Retinal pigment epithelial cell (primary cell): ENCODE measurements at places on chromosomes 6 and 20.

DNA sequence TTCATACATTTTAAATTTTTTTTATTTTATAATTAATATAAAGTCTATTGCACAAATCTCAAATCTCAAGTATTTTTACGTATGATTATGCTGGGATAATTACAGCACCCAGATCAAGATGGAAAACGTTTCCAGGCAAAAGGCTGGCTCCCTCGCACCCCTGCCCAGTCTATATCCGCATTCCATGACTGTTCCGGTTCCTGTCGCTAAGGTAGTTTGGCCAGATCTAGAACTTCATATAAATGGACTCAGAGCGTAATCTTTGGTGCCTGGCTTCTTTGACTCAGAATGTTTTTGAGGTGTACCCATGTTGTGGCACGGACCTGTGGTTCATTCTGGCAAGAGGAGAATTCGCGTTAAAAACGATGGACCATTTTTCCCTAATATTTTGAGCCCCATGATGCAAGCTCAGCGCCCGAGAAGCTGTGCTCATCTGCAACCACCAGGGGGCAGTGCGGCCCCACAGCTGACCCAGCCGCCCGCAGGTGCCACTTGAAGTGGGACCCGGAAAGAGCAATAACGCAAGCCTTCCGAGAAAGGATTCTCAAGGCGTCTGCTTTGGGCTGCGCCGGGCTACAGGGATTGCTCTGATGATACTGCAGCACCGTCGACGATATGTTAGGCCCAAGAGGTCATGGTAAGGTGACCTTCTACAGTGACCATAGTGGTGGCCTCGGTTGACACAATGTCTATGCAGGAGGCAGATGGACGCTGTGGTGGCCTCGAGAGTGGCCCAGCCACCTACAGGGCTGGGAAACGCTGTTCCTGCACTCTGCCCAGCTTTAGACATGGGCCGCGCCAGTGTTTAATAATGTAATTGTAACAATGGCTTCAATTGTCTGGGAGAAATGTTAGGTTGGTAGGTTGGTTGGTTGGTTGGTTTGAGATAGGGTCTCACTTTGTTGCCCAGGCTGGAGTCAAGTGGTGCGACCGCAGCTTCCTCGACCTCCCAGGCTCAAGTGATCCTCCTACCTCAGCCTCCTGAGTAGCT is 160.1 kb downstream of the ZMYND8 start:
- no peak for DNase-seq

DNA sequence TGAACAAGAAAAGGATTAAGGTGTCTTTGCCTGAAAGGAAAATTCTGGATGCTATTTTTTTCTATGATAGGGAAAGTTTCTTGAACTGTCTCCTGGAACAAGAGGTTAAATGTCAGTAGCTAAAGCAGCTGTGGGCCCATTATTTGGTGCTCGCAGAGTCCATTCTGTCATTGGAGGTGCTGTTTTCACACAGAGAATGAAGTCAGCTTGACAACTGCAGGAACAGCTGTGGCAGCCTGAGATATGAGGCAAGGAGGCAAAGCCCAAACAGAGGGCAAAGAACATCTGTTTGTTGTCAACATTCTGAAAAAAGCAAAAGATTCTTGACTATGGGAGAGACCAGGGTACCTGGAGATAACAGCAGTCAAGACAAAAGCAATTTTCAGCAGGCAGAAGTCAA is 548.2 kb downstream of the KIF16B start:
- no peak for DNase-seq

DNA sequence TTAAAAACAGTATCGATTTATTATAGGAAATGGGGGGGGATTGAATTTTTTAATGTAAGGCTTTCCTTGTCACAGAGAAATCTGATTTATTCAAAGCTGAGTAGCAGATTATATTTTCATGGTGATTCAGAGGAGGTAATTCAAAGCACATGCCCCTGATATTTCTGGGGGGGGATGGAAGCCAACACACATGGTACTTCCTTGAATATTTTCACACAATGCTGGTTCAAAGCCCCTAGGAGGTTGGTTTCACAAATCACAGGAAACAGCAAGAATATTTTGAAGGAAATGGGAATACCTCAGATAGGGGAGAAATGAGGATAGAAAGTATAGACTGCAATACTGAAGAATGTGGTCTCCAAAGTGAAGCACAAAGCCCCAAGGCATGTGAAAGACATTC is 98.8 kb downstream of the RTN4IP1 start:
- no peak for DNase-seq

GRCh38 chr20:18388860-18389259 is 78.0 kb downstream of the DZANK1 start:
- peak; percentile 24 for DNase-seq

- DNase-seq: no peak
Observed at GRCh38 chr6:3398755-3399696, 57.8 kb downstream of the SLC22A23 start.

GRCh38 chr6:24931718-24932691 is 3.8 kb downstream of the RIPOR2 start:
- peak; percentile 43 for DNase-seq

- no peak for DNase-seq
Observed at GRCh38 chr20:21074605-21075336, 31.4 kb downstream of the LINC00237 start.

DNA sequence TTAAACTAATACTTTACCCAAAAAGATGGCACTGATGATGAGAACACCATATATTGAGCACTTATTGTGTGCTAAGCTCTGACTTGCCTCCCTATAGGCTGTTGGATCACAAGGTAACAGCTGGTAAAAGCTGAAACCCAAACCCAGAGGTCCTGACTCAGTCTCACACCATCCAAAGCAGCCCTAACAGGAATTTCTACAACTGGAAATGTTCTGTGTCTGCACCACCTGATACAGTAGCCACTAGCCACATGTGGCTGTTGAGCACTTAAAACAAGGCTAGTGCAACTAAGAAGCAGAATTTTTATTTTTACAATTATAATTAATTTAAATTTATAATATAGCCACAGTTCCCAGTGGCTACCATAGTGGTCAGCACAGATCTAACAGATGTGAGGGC is 15.6 kb upstream of the MATN4 start:
- DNase-seq: no peak

- no peak for DNase-seq
Observed at GRCh38 chr6:41466437-41466990, 79.7 kb upstream of the FOXP4 start.

GRCh38 chr6:26128013-26128771 is 41.0 kb downstream of the HFE start:
- DNase-seq: no peak

GRCh38 chr20:18989736-18990474 is 176.3 kb downstream of the SCP2D1 start:
- no peak for DNase-seq

- no peak for DNase-seq
Observed at GRCh38 chr6:13725052-13725451, 13.4 kb upstream of the RANBP9 start.

- DNase-seq: no peak
Observed at GRCh38 chr20:846894-847278, 13.4 kb downstream of the FAM110A start.

DNA sequence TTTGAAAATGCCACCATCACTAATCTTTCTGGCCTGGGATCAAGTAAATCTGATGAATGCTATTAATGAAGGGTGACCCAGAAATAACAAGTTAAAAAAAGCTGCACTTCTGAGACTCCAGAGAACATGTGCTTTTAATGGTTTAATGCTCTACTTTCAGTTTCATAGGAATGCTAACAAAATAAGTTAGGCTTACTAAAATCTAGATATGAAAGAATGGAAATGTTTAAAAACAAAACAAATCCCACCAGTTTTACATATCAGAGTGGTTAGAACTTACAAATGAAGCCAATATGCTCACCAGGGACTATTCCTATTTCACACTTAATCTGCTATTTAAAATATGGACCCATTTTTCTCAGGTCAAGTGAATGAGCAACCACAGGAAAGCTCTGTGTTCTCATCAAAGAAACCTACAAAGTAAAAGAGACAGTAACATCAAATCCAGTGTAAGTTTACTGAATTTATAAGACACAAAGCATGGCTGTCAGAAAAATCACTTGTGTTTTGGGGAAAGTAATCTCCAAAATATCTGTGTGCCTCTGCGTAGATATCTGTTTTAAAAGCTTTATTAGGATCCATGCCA is 40.3 kb downstream of the FYN start:
- DNase-seq: no peak

DNA sequence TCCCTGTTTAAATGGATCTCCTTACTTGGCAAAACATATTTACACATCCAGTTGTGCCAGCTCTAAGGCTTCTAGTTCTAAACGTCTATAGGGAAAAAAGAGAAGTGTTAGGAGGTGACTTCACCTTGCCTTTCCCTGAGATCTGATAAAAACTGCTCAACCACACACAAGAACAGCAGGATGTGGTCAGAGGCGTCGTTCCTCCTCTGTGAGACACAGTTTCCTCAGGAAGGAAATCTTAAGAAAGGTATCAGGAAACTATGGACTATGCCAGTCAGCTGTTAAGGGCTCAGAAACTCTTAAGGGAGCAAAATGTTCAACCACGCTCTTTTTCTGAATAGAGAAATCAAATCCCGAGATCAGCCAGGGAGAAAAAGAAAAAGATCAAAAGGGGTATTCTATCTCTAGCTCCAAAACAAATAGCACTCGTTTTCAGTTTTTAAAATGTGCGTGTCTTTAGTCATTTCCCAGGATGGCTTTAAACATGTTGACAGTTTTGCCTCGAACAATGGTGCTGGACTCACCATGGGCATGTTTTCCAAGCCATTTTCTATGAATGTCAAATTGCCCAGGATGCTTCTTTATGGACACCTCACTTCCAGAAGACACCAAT is 154.5 kb downstream of the HACE1 start:
- no peak for DNase-seq

GRCh38 chr6:106959985-106960384 is 14.5 kb downstream of the CD24 start:
- DNase-seq: no peak

- no peak for DNase-seq
Observed at GRCh38 chr6:24953726-24954125, 18.0 kb upstream of the RIPOR2 start.

DNA sequence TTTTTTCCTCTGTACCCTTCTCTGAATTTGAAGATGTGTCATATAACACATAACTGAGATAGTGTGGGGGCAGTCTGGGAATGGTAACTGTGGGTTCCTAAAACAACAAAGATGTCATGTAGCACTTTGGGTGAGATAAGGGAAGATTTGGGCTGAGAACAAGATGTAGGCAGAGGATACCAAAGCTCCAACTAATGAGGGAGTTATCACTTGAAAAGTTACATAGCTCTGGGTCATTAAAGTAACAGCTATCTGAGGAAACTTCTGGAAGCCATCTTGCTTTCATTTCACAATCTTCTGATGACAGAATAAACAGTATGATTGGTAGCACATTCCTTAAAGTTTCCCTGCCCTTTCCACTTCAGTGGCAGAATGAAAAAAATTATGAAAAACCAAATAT is 255.4 kb downstream of the TBX18 start:
- DNase-seq: no peak

GRCh38 chr6:119346936-119347335 is 2.6 kb downstream of the MAN1A1 start:
- DNase-seq: no peak

- no peak for DNase-seq
Observed at GRCh38 chr20:19301843-19302242, 89.4 kb downstream of the SLC24A3 start.

- no peak for DNase-seq
Observed at GRCh38 chr6:5869676-5870075, 137.0 kb downstream of the NRN1 start.

DNA sequence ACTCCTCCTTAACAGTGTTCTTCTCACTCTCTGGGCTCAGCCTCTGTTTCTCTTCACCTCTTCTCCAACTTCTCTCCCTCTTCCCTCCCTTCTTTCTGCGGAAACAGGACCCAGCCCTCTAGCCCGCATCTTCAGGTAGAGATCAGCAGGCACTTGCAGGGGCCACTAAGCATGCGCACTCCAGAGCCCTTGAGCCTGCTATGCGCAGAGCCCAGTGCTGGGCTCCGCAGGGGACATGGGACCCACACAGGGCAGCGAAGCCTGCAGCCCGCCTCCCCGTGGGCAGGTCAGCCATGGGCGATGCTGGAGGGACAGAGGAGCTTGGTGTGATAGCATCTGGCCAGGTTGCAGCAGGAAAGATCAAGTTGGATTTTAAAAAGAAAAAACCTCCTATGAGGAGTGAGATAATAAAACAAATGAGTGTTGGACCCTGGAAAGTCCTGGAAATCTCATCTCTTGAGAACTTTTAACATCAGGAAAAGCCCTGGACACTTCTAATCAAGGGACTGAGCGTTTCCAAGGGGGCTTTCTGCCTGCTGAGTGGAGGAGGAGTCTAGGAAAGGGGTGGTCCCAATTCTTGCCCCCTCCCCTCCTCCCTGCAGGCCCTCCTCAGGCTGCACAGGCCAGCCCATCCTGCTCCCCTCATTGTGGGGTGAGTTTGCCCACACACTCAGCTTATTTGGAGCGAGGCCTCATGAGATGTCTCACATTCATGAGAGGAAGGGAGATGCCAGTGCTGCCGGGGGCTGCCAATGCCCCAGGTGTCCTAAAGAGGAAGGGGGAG is 71.9 kb downstream of the MDGA1 start:
- DNase-seq: no peak

GRCh38 chr20:51350941-51351631 is 191.4 kb downstream of the NFATC2 start:
- no peak for DNase-seq

- no peak for DNase-seq
Observed at GRCh38 chr6:167517254-167517916, 192.5 kb downstream of the TTLL2 start.

GRCh38 chr6:34657307-34657978 is 39.1 kb downstream of the ILRUN start:
- peak; percentile 65 for DNase-seq

DNA sequence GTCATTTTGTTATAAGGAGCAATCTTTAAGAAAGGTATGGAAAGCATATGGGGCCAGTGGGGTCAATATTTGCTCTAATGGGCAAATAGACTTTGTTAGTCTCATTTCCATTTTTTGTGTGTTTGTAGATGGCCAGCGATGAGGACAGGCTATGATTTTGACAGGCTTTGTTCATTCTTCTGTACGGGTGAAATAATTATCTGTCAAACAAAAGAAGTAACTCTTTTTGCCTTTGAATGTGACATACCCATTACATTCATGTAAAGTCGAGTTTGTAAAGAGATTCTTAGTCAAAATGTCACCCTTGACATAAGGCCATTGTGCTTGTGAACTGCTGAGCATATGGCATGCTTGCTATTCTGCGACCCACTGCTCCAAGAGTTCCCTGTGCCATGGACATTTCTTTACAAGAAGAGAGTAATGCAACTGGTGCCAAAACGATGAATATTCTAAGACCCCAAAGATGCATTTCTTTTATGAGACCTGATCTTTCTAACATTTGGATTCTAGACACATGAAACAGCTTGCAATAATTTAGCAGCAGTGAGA is 38.2 kb upstream of the JAG1 start:
- no peak for DNase-seq

- DNase-seq: no peak
Observed at GRCh38 chr20:42598581-42598980, 591.1 kb downstream of the PTPRT start.

- no peak for DNase-seq
Observed at GRCh38 chr20:61185181-61185580, 66.9 kb upstream of the CDH4 start.

GRCh38 chr6:12324099-12324498 is 33.9 kb downstream of the EDN1 start:
- DNase-seq: peak; percentile 67

GRCh38 chr6:57019434-57019833 is 27.1 kb upstream of the KIAA1586 start:
- no peak for DNase-seq

GRCh38 chr20:23435626-23436539 is 3.6 kb upstream of the CSTL1 start:
- no peak for DNase-seq
